ENCODE measurements at places on chromosomes 1 and 21.

GRCh38 chr1:42700006-42700405 lies 17.8 kb downstream of the YBX1 start:
- DNase-seq, result no peak

DNA sequence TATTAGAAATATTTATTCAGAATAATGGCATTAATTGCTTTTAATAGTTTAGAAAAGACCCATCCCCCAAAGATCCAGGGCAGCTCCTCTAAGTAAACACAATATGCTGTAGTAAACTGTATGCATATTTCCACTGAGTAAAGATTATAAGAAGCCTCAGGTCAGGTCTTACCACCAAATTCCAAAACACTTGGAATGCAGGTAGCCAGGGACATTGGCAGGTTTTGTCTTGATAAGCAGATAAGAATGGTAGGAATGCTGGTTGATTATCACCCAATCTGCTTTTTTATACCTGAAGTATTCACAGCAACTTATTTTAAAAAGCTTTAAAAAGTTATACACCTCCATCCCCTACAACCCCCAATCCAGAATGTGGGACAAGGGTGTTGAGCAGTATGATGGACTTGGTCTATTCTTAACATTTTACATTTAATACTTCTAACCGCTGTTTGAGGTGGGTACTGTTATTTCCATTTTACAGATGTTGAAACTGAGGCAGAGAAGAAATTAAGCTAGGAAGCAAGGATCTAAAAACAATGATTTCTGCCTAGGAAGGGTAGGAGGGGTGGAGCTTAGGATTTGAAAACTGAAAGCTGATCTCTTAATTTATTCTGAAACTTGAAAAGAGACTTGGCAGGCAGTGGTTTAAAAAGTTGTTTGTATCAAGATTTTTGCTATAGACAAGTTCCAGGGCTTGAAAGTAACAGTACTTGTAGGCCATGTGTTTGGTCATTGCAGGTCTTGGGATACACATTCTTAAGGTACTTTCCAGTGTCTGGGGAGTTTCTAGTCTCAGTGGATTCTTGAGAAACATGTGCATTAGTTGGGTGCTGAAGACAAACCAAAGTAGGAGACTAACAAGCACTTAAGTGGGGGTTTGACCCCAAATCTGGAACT lies 15.6 kb upstream of the THEM4 start:
- DNase-seq, result no peak

- DNase-seq, result no peak
These were observed 65.7 kb upstream of the SSX2IP start for GRCh38 chr1:84756001-84756400.

GRCh38 chr1:95048317-95048716 lies 24.4 kb downstream of the ALG14 start:
- DNase-seq, result no peak

DNA sequence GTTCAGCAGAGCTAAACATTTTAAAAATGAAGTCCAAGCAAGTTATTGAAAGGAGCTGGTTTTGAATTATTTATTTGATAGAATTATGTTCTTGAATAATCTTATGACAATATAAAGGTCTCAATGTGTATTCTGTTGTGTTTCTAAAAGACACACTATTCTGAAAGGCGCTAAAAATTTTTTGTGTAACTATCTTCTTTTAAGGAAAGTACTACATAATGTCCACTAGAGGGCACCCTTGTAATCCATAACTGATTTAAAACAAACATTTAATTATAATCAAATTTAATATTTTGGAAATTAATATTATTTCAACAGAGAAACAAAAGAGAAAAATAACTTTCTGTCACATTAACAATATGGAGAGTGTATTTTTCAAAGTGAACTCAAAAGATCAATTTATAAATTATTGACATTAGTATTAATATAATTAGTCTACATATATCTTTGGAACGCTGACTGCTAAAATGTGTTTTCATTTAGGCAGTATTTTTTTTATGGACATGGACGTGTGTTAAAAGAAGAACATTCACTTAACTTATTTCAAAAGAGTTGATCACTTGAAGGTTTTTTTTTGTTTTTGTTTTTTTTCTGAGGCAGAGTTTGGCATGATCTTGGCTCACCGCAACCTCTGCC lies 248.4 kb downstream of the DENND1B start:
- peak; percentile 49 for DNase-seq

DNA sequence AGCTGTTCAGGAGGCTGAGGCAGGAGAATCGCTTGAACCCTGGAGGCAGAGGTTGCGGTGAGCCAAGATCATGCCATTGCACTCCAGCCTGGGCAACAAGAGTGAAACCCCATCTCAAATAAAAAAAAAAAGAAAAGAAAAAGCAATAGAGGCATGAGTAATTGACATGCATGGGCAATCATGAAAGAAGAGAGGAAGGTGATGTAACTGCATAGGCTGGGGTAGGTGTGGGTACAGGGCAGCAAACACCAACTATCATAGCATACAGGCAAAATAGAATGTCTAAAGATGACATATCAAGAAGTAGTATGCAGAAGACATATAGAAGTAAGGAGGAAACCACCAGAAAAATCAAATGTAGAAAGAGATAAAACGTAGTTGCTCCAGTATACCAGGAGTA lies 19.0 kb upstream of the MGST3 start:
- no peak for DNase-seq

DNA sequence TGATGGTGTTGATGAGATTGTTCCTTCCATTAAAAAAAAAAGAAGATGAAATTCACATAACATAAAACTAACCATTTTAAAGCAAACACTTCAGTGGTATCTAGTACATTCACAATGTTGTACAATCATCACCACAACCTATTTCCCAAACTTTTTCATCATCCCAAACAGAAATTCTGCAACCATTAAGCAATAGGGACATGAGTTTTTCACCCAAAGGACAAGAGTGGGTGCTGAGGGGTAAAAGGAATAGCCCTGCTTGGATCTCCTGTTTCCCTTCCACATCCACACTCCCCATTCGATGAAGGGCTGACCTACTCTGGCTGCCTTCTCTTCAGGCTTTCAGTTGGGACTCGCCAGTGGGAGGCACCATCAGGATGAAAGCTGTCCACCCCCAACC lies 59.3 kb downstream of the SLC9A1 start:
- no peak for DNase-seq

All from NB4 (cell line).